Glomerular endothelial cell (primary cell): ENCODE measurements at places on chromosomes 5 and 9.

GRCh38 chr9:75626860-75627259 lies 263.6 kb upstream of the PCSK5 start:
- no peak for DNase-seq

DNA sequence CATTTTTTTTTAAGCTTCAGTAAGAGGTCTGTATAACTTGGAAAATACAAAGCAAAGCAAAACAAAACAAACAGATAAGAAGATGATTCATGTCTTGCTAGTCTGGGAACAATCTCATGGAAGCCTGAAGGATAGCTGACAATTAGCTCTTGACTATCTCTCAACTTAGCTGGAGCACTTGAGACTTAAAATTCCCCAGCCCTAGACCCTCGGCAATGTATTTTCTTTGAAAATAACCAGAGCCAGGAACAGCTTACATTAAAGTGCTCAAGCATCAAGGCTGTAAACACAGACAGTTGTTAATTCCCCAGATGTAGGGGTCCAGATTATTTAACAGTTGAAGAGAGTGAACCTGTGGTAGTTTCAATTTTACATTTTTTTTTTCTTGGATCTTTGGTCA lies 82.9 kb downstream of the TMEM252 start:
- DNase-seq = no peak

- no peak for DNase-seq
Measured at GRCh38 chr9:17528859-17529258, 50.0 kb upstream of the SH3GL2 start.

DNA sequence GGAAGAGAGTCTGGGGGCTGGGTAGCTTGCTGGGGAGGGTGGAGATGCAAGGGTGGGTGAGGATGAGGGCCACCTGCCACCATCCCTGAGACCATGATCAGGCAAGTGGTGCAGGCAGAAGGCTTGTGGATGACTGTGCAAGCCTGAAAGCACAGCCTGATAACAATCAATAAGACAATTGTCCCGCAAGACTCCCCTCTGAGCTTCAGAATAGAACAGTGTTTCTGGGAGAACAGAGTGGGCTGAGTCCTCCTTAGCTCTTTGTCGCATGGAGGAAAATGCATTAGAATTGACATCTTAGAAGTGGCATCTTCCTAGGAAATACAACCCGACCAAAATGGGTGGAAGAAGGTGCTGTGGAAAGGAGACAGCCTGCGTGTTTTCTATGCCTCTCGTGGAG lies 6.6 kb downstream of the GADD45G start:
- no peak for DNase-seq

GRCh38 chr5:150175076-150175475 lies 8.5 kb downstream of the CDX1 start:
- DNase-seq = no peak

DNA sequence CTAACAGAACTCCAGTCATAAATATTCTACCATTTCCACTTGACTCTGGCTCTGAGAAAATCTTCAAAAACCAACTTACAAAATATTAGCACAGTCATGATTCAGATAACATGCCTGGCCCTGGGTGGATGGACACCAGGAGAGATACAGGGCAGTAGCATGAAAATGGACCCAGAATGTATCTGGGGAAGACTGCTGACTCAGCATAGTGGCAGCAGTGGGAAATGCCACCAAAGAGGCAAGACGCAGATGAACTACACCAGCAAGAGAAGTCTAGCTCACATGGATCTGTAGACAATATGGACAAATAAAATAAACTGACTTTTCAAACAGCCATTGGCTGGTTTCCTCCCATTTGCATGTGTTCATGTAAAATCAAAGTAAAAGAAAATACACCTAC lies 359.8 kb downstream of the SEMA5A start:
- no peak for DNase-seq

DNA sequence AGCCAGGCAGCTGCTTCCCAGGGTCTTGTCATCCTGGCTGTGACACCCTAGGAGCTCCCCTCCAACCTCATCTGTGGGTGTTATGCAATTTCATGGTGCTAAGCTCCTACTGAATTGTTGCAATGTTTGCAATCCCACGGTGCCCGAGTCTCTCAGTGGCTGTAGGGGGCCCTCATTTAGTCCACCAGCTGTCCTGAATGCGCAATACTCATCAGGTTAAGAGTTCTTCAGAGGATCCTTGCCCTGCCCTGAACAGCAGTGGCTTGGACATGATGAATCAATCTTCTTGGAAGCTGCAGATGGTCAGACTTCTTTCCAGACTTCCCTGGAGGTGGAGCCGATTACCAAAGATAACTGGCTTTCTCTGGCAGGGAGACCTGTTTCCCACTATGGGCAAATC lies 584.1 kb downstream of the CCDC171 start:
- no peak for DNase-seq

- no peak for DNase-seq
Measured at GRCh38 chr9:71748280-71748743, 20.0 kb downstream of the CEMIP2 start.

DNA sequence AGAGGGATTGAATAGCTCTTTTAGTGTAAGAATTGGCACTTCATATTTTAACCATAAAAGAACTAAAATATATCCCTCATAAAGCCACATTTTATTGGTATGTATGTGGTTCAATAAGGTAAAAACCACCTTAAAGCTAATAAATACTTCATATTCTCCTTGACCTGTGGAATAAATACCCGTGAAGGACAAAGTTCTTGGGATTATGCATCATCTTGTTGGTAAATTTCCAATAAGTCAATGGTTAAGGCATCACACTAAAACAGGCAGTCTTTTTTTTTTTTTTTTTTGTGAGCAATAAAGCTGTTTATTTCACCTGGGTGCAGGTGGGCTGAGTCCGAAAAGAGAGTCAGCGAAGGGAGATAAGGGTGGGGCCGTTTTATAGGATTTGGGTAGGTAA lies 161.9 kb downstream of the SNCAIP start:
- DNase-seq = no peak

GRCh38 chr9:137267933-137268355 lies 9.6 kb upstream of the TOR4A start:
- DNase-seq = no peak

- DNase-seq = no peak
Measured at GRCh38 chr5:102579379-102579778, 80.6 kb upstream of the SLCO6A1 start.

DNA sequence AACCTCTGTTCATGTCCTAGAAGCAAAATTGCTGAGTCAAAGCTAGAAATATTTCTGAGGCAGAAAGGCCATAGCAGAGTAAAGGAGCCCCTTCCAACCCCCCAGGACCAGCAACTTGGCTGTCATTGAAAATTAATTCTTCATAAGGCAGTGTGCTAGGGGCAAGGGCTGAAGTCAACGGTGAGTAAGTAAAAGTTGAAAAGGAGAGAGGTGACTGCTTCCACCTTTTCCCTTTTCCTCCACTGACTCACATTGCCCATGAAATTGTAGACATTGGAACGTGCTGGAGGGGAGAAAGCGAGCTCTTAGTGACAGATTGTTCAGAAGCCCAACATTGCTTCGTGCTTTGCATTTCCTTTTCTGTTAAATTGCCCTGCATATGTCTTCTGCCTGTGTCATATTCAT lies 19.1 kb downstream of the GLRA1 start:
- DNase-seq = no peak

GRCh38 chr5:75993643-75994520 lies 89.3 kb upstream of the SV2C start:
- DNase-seq = no peak

- no peak for DNase-seq
Measured at GRCh38 chr5:95390812-95391492, at the start of gene FAM81B. FAM81B (plus strand) TSS chr5:95391366; CDS start chr5:95391390, 24 bp downstream.

DNA sequence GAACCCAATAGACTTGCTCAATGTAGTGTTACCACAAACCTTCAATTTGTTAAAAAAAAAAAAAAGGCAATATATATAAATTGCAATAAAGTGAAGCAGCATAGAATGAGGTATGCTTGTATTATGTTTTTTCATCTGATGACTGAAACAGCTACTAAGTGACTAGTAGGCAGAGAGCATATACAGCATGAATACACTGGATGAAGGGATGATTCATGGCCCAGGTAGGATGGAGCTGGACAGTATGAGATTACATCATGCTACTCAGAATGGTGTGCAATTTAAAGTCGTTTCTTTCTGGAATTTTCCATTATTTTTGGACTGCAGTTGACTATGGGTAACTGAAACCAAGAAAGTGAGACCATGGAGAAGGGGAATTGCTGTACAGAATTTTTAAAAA lies 161.2 kb downstream of the GNA14 start:
- no peak for DNase-seq

DNA sequence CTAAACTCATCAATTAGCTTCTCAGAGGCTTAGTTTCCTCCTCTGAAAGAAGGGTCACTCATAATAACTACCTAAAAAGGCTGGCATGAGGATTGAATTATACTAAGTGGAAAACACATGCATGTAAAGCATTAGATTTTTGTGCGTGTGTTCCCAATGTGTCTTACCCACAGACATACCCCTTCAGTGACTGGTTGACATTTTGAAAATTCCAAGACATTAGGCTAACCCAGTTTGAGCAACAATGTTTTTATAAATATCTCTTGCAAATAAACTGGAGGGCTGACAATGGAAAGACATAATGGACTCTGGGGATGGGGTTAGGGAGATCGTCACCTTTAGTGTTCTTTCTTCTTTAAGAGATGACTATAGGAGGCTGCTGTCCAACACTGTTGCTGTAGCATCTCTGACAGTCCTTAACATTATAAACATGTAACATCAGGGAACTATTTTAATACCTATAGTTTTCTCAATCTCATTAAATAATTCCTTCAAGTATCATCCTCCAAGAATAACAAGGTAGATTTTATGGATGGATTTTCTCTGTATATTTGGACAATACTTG lies 24.3 kb downstream of the HMHB1 start:
- no peak for DNase-seq

DNA sequence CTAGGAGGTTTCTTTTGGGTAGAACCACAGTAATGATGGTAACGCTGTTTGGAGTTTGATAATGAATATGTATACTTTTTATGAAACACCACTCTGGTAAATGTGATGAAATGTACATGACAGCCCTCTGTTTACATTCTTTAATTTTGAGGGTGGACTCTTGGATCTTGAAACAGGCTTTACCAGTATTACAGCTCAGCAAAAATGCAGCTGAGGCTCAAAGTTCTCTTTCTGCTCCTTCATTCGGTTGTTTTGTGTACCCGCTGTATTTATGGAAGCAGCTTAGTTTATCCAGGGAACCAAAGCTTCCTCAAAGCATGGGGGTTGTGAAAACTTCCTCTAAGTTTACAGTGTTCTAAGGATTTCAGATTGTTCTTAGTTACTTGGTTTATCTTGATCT lies 11.1 kb downstream of the GAPVD1 start:
- no peak for DNase-seq

- DNase-seq = no peak
Measured at GRCh38 chr9:92324889-92325268, 271 bp downstream of the NOL8 start.

DNA sequence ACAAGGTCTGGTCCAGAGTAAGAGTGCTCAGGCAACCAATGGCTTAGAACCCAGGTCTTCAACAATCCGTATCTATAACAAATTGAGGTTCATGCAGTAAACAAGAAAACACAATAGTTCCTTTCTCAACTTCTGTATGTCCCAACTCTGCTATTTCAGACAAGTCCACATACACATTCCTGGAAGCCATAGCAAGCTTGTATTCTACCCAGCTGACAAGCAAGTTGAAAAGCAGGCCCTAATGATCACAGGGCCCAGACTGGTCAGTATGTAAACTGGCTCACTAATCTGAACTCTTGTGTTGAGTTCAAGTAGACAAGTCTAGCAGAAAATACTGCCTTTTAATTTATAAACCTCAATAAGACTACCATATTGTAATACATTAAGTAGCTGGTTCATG lies 26.9 kb downstream of the FNIP1 start:
- no peak for DNase-seq

DNA sequence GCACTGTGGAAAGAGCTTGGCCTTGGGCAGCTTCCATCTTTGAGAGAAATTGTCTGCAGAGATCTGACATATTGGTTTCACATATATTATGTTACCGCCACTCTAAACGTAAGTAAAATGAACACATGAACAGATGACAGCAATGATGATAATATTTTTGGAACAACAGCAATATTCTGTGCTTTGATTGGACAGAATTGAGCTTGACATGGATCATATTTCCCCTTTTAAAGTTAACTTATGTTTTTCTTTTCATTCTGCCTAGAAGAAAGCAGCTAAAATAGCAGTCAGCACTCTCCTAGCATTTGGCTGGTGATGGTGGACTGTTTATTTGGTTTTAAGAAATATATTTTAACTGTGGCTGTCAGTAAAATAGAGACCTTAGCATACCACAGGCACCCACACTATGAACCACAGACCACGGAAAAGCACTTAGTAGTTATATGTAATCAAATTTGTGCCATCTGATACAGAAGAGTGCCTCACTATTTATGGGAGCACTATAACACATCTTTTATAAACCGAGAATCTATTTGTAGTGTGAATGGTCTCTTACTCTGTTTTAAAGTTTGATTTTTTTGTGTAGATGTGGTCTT lies 1.8 kb upstream of the CFAP95 start:
- no peak for DNase-seq

DNA sequence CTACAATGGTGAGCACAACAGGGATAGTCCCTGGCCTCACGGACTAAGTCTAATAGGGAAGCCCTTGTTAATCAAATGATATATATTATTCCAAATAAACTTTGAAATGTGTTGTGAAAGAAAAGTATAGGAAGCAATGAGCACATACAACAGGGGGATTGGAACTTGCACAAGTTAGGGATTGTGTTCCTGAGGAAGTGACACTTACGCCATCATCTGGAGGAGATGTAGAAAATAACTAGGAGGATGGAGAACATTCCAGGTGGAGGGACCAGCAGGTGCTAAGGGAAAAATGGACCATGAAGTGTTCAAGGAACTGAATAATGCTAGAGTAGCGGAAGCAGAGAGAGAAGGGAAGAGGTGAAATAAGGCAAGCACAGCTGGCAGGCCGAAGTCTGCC lies 18.8 kb upstream of the RPS23 start:
- no peak for DNase-seq

- DNase-seq = peak; percentile 98
Measured at GRCh38 chr9:113675475-113675941, 200.6 kb upstream of the ZNF618 start.

GRCh38 chr5:3542158-3542557 lies 53.5 kb upstream of the IRX1 start:
- no peak for DNase-seq

- DNase-seq = no peak
Measured at GRCh38 chr5:150411245-150411979, 1.3 kb downstream of the CD74 start.

- no peak for DNase-seq
Measured at GRCh38 chr5:35828082-35828598, 28.6 kb upstream of the IL7R start.

DNA sequence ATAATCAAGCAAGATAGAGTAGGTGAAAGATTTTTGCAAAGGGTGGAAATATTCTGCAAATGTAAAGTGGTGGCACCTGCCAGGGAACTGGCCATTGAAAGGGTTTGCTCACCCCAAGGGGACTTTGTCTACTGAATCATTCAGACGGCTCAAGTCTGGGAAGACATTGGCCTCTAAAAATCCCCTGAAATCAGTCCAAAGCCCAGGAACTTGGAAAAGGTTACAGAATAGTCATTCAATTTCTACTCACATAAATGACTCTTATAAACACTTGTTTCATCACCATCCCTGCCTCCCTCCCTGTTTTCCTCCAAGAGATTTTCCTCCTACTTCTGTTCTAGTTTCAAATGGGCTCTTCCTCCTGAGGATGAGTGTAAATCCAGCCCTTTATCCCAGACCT lies 28.5 kb downstream of the ZNF366 start:
- no peak for DNase-seq
